ENCODE measurements at places on chromosomes 3 and 15. TPM values are rescaled to one million over a fixed set of nuclear protein-coding genes. Genes with fewer than 3 reads are reported as not detected.
A peak's percentile ranks its signal among the peaks of the same experiment; 100 is the strongest.

A4GNT gene
- total RNA-seq, result not detected

- H3K27ac ChIP-seq, result peak overlapping the region; percentile 27
- H3K27me3 ChIP-seq, result peaks cover 16% of the 10 kb centered on the region
Observed at GRCh38 chr3:196969660-196970546, 1.3 kb upstream of the PIGZ start.

IL5RA gene
- total RNA-seq, result not detected

DNA sequence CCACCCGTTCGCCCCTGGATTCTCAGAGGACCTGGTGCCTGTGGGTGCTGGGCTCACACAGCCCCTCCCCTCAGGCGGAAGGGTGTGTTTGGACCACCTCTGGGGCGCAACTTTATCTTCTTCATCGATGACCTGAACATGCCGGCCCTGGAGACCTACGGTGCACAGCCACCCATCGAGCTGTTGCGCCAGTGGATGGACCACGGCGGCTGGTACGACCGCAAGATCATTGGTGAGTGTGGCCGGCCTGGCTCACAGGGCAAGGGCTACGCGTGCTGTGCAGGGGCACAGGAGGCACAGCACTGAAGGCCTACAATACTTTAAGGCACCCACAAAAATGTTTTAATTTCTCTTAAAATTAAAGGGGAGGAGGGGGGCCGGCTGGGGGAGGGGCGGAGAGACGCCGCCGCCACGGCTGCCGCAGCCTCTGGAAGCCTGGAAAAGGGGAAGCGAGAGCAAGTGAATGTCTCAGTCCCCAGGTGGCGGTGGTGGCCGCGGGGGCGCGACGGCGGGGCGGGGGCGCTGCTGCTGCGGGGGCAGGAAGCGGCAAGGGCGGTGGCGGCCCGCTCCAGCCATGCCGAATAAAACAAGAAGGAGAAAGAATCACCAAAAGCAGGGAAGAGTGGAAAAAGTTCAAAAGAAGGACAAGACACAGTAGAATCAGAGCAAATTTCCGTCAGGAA, 56.8 kb downstream of the DNAH1 start:
- DNase-seq, result no peak
- H3K27ac ChIP-seq, result no peak overlapping the region
- H3K4me3 ChIP-seq, result no peak overlapping the region
- H3K27me3 ChIP-seq, result no peaks in the 10 kb centered on the region

SCAANT1 gene
- total RNA-seq, result not detected

DNA sequence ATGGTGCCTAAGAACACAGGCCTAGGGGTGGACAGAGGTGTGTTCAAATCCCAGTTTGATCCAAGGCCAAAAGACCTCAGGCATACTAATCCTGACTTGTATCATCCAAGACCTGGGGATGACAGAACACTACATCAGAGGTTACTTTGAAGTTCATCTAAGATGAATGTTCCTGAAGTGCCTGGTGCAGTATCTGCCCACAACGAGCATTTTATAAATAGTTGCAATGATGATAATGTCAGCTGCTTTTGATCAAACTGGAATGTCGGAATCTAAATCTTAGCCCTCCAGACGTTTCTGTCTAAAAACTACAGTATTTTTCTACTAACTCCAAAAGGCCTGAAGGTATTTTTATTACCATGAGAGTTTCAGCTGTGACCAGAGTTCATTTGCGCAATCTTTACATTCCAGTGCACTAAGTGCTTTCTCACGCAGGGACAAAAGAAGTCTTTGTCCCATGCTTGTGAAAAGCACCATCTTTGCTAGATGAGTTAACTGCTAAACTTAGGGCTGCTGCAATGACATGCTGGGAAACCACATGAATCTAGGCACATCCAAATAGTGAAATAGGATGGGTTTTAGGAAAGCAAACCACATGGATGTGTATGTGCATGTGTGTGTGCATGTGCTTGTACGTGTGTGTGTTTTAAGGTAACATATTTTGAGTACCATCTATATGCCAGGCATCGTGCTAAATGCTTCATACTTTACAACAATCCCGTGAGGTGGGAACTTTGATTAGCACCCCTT, 18.1 kb downstream of the ANXA2 start:
- H3K27me3 ChIP-seq, result no peaks in the 10 kb centered on the region
- H3K4me1 ChIP-seq, result peaks cover 83% of the 10 kb centered on the region
- peak overlapping the region; percentile 75 for H3K27ac ChIP-seq
- H3K4me3 ChIP-seq, result peak overlapping the region; percentile 59
- peaks cover 100% of the 10 kb centered on the region for H3K36me3 ChIP-seq

LRRN1 gene
- total RNA-seq, result 22.1 TPM

DNA sequence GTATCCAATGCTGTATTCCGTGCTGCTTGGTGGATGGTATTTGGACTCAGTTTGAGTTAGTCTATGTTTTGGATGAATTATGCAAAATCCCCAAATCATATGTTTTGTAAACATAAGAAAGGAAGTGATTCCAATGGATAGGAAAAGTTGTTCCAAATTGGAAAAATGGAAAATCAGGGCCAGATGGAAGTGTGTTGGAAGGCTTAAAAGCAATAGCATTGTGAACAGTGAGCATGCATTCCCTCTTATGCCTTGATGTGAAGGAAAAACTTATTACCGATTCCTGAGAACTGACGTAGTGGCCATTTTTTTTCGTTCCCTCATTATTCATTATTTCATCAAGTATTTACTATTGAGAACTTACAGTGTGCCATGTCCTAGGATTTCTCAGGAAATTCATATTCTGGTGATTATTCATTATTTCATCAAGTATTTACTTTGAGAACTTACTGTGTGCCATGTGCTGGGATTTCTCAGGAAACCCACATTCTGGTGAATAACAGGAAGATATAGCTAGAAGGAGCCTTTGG, 144.1 kb upstream of the TPRG1 start:
- H3K36me3 ChIP-seq, result no peaks in the 10 kb centered on the region
- DNase-seq, result no peak
- H3K4me3 ChIP-seq, result no peak overlapping the region
- H3K27me3 ChIP-seq, result peaks cover 27% of the 10 kb centered on the region
- no peak overlapping the region for H3K27ac ChIP-seq

All from Calu3 (cell line).